ENCODE measurements at places on chromosomes 3 and 15.

GRCh38 chr15:58453931-58454793, 22.4 kb downstream of the LIPC start:
- DNase-seq = no peak

DNA sequence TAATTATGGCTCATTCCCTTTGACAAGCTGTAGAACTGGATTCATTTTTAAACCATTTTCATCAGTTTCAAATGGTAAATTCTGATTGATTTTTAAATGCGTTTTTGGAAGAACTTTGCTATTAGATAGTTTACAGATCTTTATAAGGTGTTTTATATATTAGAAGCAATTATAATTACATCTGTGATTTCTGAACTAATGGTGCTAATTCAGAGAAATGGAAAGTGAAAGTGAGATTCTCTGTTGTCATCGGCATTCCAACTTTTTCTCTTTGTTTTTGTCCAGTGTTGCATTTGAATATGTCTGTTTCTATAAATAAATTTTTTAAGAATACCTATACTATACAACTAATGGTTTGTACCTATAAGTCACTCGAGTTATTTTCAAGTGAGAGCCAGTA, 62.7 kb downstream of the PXYLP1 start:
- DNase-seq = no peak

- no peak for DNase-seq
Observed at GRCh38 chr15:58666957-58667356, 82.5 kb downstream of the ADAM10 start.

DNA sequence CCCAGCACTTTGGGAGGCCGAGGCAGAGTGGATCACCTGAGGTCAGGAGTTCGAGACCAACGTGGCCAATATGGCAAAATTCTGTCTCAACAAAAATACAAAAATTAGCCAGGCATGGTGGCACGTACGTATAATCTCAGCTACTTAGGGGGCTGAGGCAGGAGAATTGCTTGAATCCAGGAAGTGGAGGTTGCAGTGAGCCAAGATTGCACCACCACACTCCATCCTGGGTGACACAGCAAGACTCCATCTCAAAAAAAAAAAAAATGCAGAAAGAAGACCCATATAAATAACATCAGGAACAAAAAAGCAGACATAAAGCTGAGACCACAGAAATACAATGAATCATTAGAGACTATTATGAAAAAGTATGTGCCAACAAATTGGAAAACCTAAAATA, 235.2 kb upstream of the VEPH1 start:
- DNase-seq = no peak

DNA sequence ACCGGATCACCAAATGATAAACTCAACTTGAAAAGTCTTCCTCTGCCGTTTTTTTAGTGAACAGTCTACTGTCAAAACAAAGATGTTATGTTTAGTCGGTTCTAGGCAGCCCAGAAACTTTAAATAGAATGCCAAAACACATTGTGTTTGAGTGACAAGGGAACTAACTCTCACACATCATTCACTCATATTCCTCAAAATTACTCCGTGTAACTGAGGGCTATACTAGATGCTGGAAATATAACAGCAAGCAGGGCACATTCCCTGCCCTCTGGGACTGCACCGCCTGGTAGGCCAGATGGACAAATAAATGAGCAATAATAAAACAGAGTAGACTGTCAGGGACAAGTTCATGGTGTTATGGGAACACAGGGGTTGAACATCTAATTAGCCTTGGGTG, 251.4 kb downstream of the MAGI1 start:
- DNase-seq = no peak

- no peak for DNase-seq
Observed at GRCh38 chr15:98758224-98758623, 109.9 kb downstream of the IGF1R start.

DNA sequence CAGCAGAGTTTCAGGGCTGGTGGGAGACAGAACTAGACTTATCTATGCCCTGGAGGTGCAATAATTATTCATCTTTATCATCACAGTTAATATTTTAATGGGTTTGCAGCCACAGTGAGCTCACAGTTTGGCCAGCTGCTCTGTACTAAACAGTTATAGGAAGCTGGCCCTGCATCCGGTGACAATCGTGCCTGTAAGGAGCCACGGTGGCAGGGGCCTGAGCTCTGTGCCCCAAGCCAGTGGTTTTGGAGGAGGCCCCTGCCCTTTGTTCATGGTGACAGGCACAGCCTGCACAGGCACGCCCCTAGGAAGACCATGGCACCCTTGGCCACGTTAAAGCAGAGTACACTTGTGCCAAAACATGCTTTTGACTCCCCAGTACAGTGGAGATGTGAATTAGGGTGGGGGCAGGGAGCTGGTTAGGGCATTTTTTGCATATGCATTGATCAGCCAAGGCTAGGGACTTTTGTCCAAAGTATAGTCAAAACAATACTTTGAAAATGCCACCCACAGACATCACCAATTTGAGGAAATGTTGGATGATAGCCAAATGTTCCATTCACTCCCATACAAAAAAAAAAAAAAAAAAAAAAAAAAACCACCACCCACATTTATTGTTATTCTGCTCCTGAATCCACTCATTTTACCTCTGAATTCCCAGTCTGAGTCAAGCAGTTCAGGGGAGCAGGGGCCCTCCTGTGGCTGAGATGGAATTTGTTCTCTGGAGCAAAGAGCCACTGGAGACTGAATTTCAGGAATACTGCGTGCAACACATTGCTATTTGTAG, 3.4 kb upstream of the RFTN1 start:
- no peak for DNase-seq

GRCh38 chr15:95770196-95770595, 560.3 kb upstream of the NR2F2 start:
- no peak for DNase-seq

DNA sequence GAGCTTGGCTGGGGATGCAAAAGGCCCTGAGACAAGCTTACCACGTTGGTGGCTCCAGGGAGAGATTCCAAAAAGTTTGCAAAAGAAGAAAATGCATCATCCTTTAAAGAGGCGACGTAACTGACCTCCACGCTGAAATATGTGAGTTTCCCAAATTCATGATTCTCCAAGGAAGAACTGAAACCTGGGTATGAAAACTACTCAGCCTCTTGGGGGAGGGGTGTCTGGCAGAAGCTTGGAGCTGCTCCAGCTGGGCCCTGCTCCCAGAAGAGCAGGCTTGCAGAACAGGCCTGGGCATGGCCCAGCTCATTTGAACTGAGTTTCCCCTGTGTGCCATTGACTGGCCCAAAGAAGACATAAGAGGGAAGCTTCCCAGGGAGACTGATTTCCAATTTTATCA, 20.5 kb downstream of the CPN2 start:
- no peak for DNase-seq

GRCh38 chr3:178709051-178709450, 172.8 kb downstream of the KCNMB2 start:
- no peak for DNase-seq

DNA sequence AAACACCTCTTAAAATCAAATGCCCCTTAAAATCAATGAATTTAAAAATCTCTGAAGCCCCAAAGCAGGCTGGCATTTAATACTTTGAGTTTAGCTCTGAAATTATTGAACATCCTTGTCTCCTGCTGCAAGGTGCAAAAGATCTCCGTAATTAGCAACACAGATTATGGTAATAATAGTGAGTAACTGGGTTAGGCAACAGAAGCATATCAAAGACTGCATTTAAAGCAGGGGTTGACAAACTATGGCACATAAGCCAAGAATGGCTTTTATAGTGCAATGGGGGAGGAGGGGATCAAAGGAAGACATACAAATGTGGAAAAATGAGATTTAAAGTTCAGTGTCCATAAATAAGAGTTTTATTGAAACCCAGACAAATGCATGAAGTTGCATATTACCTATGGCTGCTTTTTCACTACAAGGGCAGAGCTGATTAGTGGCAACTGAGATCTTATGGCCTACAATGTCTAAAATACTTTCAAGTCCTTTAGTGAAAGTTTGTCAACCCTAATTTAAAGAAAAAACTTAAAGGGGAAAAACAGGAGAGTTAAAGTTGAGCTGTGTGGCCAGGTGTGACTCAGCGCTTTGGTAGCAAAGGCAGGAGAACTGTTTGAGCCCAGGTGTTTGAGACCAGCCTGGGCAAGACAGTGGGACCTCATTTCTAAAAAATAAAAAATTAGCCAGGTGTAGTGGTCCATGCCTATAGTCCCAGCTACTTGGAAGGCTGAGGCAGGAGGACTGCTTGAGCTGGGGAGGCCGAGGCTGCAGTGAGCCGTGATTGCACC, 157.6 kb downstream of the TBL1XR1 start:
- no peak for DNase-seq

DNA sequence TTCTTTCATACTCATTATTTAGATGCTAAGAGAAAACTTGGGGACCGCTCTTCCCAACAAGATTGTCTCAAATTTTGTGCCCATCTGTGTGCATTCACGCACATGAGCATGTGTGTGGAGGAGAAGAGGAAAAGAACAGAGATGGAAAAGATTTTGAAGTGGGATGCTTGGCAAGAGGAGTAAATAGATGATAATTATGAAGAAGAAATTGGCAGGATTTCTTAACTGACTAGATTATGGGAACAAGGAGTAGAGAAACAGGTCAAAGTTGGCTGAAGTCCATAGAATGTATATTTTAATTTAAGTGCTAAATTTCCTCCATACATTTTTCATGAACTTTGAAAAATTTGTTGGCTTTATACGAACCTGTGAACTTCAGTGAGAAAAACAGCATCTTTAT, 100.1 kb downstream of the ZNF609 start:
- DNase-seq = no peak

DNA sequence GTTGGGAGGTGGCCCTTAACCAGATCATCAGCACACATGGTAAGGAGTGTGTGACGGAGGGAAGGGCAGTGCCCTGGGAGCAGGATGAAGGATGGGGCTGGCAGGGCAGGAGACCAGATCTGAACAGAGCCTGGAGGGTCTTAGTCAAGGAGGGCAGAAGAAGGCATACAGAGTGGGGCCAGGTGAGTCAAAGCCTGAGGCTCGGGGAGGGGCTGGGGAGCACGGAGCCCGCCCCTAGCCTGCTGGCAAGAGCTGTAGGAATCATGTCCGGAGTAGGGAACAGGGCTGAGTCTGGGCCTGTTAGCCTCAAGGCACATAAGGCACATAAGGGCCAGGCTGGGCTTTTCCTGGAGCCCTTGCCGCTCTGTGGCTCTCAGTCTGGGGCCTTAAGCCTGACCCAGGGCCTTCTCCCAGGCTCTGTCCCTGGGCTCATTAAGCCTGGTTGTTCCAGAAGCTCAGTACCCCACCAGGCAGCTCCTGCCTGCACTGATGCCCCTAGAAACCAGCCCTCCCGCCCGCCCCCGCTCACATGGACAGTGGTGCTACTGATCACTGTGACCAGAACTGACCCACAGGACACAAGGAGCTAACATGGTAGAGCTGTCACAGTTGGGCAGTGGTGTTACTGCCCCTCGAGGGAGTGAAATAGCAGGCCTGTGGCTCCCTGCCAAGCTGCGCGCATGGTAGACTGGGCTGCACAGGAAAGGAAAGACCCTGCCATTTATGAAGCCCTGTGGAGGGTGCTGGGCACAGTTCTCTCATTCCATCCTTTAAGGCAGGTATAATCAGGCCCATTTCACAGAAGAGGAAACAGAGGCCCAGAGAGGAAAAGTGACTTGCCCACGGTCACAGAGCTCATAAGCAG, 14.6 kb downstream of the ISG20 start:
- no peak for DNase-seq

- no peak for DNase-seq
Observed at GRCh38 chr15:58037723-58038301, 27.7 kb downstream of the ALDH1A2 start.

- no peak for DNase-seq
Observed at GRCh38 chr3:29525254-29525881, 244.5 kb downstream of the RBMS3 start.

- no peak for DNase-seq
Observed at GRCh38 chr3:57068437-57069089, 8.1 kb downstream of the SPATA12 start.

- DNase-seq = no peak
Observed at GRCh38 chr3:12708584-12709192, 44.8 kb upstream of the RAF1 start.

- DNase-seq = no peak
Observed at GRCh38 chr15:90930861-90931574, 1.3 kb downstream of the HDDC3 start.

DNA sequence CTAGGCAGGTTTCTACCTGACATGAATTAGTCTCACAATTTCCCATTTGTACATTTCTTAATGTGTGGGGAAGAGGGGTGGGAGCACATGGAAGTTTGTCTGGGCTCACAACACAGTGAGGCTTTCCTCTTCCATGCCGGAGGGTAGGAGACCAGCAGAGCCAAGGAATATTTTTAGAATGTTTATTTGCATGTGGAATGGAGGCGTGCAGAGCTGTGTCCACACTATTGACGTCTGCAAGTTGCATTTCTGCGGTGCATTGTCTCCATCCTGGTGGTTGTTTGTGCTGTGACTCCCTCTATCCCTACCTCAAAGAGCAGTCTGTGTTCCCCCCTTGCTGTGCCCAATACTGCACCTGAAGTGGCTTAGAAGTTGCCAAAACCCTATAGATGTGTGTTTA, 103.1 kb upstream of the LRTM1 start:
- DNase-seq = no peak

- DNase-seq = no peak
Observed at GRCh38 chr3:109874896-109875708, 537.8 kb upstream of the DPPA4 start.

- no peak for DNase-seq
Observed at GRCh38 chr15:72173401-72173800, 24.2 kb downstream of the GRAMD2A start.

DNA sequence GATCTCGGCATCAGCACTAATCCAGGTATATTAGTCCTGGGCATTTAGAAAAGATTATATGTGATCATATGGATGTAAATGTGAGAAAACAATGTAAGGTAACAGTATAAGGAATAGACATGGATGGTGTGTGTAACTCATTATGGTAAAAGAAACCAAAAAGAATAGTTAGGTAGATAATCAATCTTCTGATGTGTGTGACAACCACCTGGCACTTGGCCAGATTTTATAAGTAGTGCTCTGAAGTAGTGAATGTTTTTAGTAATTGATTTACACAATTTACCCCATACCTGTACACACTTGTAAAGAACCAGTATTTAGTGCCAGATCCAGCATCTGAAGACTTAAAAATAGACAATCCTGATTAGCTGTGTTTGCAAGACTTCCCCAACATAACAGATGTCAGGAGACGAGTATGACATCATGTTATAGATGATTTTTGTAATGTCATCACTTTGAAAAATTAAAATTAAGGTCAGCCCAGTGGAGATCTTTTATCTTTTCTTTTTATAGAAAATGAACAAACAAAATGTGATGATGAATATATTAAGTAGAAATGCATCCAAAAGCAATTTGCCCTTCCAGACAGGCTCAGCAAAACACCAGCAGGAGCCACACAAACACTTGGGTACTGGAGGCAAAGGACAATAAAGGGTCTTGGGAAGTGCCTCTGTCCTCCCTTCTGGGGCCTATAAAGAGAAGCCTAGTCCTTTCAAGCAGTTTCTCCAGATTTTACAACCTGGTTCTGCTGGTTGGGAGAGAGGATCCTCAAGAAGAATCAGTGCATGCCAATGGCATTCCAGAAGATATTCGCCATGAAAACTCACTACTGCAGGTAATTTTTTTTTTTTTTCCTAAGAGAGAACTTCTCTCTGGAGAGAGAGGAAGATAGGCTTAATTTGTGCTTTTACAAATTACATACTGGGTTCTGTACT, 140.7 kb downstream of the MECOM start:
- no peak for DNase-seq

GRCh38 chr3:126321490-126321889, 35.7 kb downstream of the KLF15 start:
- DNase-seq = no peak

GRCh38 chr3:160330109-160330508, 68.9 kb downstream of the IFT80 start:
- no peak for DNase-seq

- DNase-seq = no peak
Observed at GRCh38 chr15:62164014-62164395, 1.1 kb downstream of the C2CD4B start.

- DNase-seq = no peak
Observed at GRCh38 chr3:62178739-62179600, 194.4 kb downstream of the FEZF2 start.

Measured in stimulated activated CD8-positive, alpha-beta memory T cell treated with anti-CD3 and anti-CD28 coated beads, Interleukin-4, amount 100 ng/mL, for 1 hour (primary cell).